Osteocyte (in vitro differentiated cells): ENCODE measurements at places on chromosomes 4 and X. TPM values are rescaled to one million over a fixed set of nuclear protein-coding genes. Genes with fewer than 3 reads are reported as not detected.

- DNase-seq, result no peak
- H3K36me3 ChIP-seq, result no peaks in the 10 kb centered on the region
- H3K27ac ChIP-seq, result no peak overlapping the region
- peaks cover 5% of the 10 kb centered on the region for H3K4me1 ChIP-seq
- no peaks in the 10 kb centered on the region for H3K27me3 ChIP-seq
Observed at GRCh38 chr4:36326476-36327029, 45.1 kb downstream of the DTHD1 start.

- no peaks in the 10 kb centered on the region for H3K36me3 ChIP-seq
- no peaks in the 10 kb centered on the region for H3K4me1 ChIP-seq
- no peak for DNase-seq
- peaks cover 5% of the 10 kb centered on the region for H3K27me3 ChIP-seq
Observed at GRCh38 chr4:121278811-121279368, 101.9 kb downstream of the QRFPR start.

- DNase-seq, result no peak
- no peak overlapping the region for H3K27ac ChIP-seq
- no peak overlapping the region for H3K4me3 ChIP-seq
Observed at GRCh38 chr4:149045731-149046130, 603.5 kb upstream of the NR3C2 start.

DNA sequence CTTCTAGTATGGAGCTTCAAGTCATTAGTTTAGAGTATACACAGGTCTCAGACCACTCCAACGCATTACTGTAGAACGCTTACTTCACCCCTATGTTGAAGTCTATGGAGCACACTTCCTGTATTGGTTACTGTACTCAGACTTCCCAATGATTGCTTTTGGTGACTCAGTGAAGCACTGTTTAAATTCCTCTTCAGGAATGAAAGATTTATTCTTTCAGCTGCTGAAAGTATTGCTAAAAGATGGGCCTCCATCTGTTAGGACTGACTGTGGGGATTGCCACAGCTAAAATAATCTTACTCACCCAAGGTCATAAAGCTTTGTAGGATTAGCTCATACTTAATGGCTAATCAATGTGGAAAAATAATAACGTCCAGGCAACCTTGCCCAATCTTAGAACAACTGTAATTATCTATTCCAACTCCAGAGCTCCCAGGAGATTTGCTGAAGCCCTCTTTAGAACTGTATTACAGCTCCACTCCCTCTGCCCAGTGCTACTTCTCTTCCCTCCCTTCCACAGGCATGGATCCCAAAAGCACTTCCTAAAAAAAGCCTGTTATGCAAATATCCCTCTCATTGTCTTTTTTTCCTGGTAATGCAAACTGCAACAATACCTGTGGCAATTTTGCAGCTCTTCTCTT, 281.9 kb upstream of the HS3ST1 start:
- no peak overlapping the region for H3K4me3 ChIP-seq
- no peak for DNase-seq
- no peaks in the 10 kb centered on the region for H3K36me3 ChIP-seq
- no peak overlapping the region for H3K27ac ChIP-seq
- H3K27me3 ChIP-seq, result peaks cover 21% of the 10 kb centered on the region

GRCh38 chrX:141642979-141643378, 53.5 kb downstream of the SPANXA2 start:
- H3K4me3 ChIP-seq, result no peak overlapping the region
- no peaks in the 10 kb centered on the region for H3K27me3 ChIP-seq
- no peak overlapping the region for H3K27ac ChIP-seq

- DNase-seq, result no peak
- no peak overlapping the region for H3K27ac ChIP-seq
- H3K4me1 ChIP-seq, result peaks cover 16% of the 10 kb centered on the region
- H3K4me3 ChIP-seq, result no peak overlapping the region
- H3K27me3 ChIP-seq, result no peaks in the 10 kb centered on the region
- H3K36me3 ChIP-seq, result no peaks in the 10 kb centered on the region
Observed at GRCh38 chrX:20063716-20064351, 52.9 kb downstream of the MAP7D2 start.

GRCh38 chr4:41212616-41213203, 1.6 kb downstream of the APBB2 start:
- H3K27ac ChIP-seq, result peak overlapping the region; percentile 74
- peaks cover 3% of the 10 kb centered on the region for H3K36me3 ChIP-seq
- DNase-seq, result no peak
- no peaks in the 10 kb centered on the region for H3K27me3 ChIP-seq

- no peak overlapping the region for H3K27ac ChIP-seq
- H3K36me3 ChIP-seq, result no peaks in the 10 kb centered on the region
- H3K4me1 ChIP-seq, result peaks cover 45% of the 10 kb centered on the region
- no peaks in the 10 kb centered on the region for H3K27me3 ChIP-seq
- no peak overlapping the region for H3K4me3 ChIP-seq
- DNase-seq, result no peak
Observed at GRCh38 chr4:188434643-188435042, 295.4 kb downstream of the TRIML1 start.

DNA sequence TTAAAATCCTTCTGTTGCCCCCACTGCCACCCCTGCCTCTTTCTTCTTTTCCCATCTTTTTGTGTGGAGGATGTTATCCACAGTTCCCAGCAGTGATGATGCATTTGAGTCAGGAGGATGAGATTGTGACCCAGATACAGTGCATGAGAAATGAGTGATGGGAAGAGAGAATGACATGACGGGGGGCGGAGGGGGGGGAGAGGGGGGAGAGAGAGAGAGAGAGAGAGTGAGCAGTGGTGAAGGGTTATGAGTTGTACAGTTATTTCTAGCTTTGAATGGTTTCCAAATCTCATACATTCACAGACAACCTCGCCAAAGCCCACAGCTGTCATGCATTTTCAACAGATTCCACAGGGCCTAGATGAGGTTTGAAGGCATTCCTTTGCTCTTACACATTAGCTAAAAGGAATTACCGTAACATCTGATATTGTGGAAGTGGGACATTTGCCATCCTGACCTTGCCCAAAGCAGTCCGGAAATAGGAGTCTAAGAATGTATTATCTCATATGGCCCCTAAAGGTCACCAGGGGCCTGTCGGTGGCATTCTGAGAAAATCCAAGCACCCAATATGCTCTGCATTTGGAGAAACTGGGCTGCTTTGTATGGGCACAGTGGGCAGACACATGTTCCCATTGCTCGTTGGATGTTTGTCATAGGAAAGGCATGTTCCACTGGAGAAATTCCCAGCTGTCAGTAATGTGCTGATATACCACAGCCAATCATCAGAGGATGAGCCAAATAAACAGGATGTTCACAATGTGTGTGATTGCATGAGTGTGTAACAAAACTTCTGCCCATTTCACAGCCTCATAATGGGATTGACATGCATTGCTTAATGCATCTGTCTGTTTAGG, 435.8 kb downstream of the SPRY1 start:
- H3K27me3 ChIP-seq, result no peaks in the 10 kb centered on the region
- H3K4me1 ChIP-seq, result peaks cover 53% of the 10 kb centered on the region
- no peak for DNase-seq
- peak overlapping the region; percentile 95 for H3K27ac ChIP-seq

DNA sequence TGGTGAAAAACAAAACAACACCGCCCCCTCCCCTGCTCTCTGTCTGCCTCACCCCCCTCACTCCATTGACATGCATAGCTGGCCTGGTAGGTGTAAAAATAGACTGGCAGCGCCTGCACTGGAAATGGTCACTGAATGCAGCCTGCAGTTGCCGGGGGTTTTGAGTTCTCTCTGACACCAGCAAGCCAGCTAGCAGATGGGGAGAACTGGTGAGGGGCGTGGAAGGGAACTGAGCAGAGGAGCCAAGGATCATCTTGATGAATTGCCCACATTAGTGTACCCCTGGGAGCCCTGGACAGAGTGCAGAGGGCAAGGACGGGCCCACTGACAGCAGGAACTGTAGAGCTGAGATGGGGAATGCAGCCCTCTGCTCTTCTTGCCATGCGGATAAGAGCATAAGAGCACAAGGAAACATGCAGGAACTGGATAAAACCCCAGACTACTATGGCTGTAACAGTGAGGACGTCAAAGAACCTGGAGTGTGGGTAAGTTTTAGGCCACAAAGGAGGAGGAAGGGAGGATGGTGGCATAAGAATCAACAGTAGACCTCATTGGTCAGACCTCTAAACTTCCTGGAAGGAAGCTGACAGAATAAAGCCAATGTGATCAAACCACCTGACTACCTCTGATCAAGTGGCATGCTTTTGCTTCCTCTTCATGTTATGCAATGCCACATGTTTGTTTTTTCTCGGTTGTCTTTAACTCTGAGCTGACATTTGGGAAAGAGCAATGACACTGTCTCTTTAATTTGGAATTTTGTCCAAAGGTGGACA, 96.3 kb downstream of the ANK2 start:
- no peaks in the 10 kb centered on the region for H3K27me3 ChIP-seq
- H3K36me3 ChIP-seq, result peaks cover 2% of the 10 kb centered on the region
- no peak for DNase-seq
- H3K27ac ChIP-seq, result peak overlapping the region; percentile 74

GRCh38 chrX:31656013-31656412, 584.2 kb upstream of the FTHL17 start:
- peak overlapping the region; percentile 73 for H3K27ac ChIP-seq
- H3K27me3 ChIP-seq, result no peaks in the 10 kb centered on the region
- no peak overlapping the region for H3K4me3 ChIP-seq
- H3K36me3 ChIP-seq, result no peaks in the 10 kb centered on the region
- H3K4me1 ChIP-seq, result peaks cover 29% of the 10 kb centered on the region
- DNase-seq, result no peak

Gene CRMP1
- 24.5 and 24.7 TPM in 2 replicates for total RNA-seq

Gene HERC5
- total RNA-seq, result 0.81 and 0.91 TPM in 2 replicates

Gene BTK
- total RNA-seq, result not detected in 2 replicates

Gene TMEM129
- total RNA-seq, result 48.8 and 53.6 TPM in 2 replicates

Gene SATL1
- not detected in 2 replicates for total RNA-seq

Gene UGT8
- total RNA-seq, result not detected in 2 replicates

Gene ZNF185
- total RNA-seq, result 8.0 TPM in 2 replicates

Gene PNMA6A
- total RNA-seq, result 1.5 and 1.6 TPM in 2 replicates

Gene NEUROG2
- total RNA-seq, result not detected in 2 replicates

Gene SMPX
- total RNA-seq, result not detected in 2 replicates

Gene SHISA3
- total RNA-seq, result 3.9 and 4.9 TPM in 2 replicates
